Pancreas (tissue), 10 donors: ENCODE measurements at places on chromosomes 2 and 18. TPM values are rescaled to one million over a fixed set of nuclear protein-coding genes. Genes with fewer than 3 reads are reported as not detected.

GRCh38 chr2:23480957-23481797 lies 96.2 kb downstream of the KLHL29 start:
- no peaks in the 10 kb centered on the region for H3K4me1 ChIP-seq
- DNase-seq, result peak; percentile 55
- H3K4me3 ChIP-seq, result no peak overlapping the region
- no peaks in the 10 kb centered on the region for H3K27me3 ChIP-seq
- no peaks in the 10 kb centered on the region for H3K36me3 ChIP-seq
- peak overlapping the region; percentile 42 for H3K27ac ChIP-seq

DNA sequence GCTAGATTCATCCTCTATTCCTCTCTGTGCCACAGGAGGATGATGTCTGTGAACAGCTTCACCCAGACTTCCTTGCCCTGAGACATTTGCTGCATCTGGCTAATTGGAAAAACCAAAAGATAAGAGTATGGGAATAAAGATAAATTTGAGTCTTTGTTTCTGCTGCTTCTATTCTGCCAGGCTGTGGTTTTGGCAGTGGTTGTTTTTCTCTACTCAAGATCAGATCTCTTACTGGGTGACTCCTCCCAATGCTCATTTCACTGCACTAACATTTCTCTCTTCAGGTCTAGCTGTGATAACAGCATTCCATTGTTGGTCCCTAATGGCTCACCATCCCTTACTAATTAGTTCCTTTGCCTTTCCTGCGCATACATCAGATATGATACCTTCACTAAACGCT lies 89.5 kb downstream of the CALCRL start:
- no peaks in the 10 kb centered on the region for H3K27me3 ChIP-seq
- no peak for DNase-seq
- no peaks in the 10 kb centered on the region for H3K4me1 ChIP-seq
- no peak overlapping the region for H3K27ac ChIP-seq

GRCh38 chr18:54828281-54828881 lies at the start of gene RAB27B:
Gene RAB27B (plus strand): TSS chr18:54828477. CDS start chr18:54877586, 49,109 bp downstream.
- no peaks in the 10 kb centered on the region for H3K27me3 ChIP-seq
- no peaks in the 10 kb centered on the region for H3K36me3 ChIP-seq
- H3K4me3 ChIP-seq, result peak within 1 kb of the TSS; percentile 67
- DNase-seq, result peak; percentile 84

DNA sequence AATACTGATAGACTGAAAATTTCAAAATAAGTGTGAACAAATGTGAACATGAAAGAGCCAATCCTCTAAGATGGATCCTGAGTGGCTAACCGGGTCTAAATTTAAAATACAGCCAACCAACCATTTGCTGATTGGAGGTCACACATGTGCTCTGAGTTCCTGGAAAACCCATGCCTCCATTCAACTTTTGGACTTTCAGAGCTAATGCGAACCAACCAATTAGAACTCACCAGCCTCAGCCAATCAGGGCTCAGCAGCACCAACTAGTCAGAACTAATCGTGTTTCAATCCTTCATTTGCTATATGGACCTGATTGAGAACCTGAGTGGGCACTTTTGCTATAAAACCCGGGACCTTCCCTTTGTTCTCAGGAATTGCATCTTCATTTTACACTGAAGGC lies 111.5 kb downstream of the MEP1B start:
- DNase-seq, result no peak
- H3K36me3 ChIP-seq, result no peaks in the 10 kb centered on the region
- H3K27ac ChIP-seq, result no peak overlapping the region
- H3K27me3 ChIP-seq, result no peaks in the 10 kb centered on the region

- H3K36me3 ChIP-seq, result no peaks in the 10 kb centered on the region
- H3K4me1 ChIP-seq, result no peaks in the 10 kb centered on the region
- no peaks in the 10 kb centered on the region for H3K27me3 ChIP-seq
- no peak overlapping the region for H3K27ac ChIP-seq
- no peak for DNase-seq
- H3K4me3 ChIP-seq, result no peak overlapping the region
Observed at GRCh38 chr2:134628453-134628852, 90.3 kb downstream of the TMEM163 start.

DNA sequence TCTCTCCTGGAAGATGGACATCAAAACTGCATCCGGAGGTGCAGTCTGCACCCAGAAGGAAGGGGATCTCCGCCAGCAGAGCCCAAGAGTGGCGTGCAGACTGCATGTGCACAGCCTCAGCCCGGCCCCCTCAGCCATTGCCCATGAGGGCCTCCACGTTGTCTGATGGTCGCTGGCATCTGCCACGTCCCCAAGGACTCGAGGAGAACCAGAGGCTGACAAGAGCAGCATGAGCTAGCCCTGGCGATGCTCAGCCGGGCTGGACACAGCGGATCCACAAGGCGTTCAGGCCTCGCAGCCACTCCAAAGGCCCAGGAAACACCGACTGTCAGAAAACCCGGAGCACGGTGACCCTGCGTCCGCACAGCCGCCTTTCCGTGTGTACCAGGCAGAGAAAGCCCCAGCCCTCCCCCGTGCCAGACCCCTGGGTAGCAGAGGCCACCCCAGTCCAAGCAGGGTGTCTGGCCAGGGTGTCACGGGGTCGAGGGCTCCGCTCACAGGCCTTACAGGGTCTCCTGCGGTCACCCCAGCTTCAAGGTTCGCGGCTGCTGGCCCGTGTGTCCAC lies 48.3 kb downstream of the SLC66A2 start:
- no peak for DNase-seq
- no peaks in the 10 kb centered on the region for H3K4me1 ChIP-seq
- no peak overlapping the region for H3K4me3 ChIP-seq

DNA sequence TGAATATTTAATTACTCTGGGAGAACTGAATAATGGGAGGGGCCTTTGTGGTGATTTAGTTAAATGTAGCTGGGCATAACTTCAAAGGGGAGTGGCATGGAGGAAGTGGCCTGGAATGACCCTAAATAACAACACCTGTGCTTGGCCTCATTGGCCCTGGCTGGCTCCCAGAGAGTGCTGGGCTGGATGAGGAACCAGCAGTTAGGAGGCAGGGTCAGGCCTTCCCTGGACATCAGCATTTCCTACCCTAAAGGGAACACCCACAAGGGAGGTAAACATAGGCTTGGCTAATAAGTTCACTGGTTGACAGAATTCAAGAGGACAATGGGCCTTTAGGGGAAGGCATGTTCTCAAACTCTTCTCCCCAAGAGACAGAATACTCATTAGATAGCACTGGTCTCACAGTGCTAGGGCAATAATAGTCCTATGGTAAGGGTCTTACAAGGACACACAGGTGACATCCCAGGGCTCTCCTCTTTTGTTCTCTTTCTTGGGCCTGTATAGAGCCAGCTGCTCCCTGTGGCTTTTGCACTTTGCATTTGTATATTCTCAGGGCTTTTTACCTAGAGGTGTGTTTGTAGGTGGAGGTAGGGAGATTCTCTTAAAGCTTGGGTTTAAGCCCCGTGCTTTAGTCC lies 106.8 kb downstream of the ZNF519 start:
- no peaks in the 10 kb centered on the region for H3K27me3 ChIP-seq
- no peaks in the 10 kb centered on the region for H3K4me1 ChIP-seq
- H3K4me3 ChIP-seq, result no peak overlapping the region
- no peaks in the 10 kb centered on the region for H3K36me3 ChIP-seq
- H3K27ac ChIP-seq, result no peak overlapping the region

DNA sequence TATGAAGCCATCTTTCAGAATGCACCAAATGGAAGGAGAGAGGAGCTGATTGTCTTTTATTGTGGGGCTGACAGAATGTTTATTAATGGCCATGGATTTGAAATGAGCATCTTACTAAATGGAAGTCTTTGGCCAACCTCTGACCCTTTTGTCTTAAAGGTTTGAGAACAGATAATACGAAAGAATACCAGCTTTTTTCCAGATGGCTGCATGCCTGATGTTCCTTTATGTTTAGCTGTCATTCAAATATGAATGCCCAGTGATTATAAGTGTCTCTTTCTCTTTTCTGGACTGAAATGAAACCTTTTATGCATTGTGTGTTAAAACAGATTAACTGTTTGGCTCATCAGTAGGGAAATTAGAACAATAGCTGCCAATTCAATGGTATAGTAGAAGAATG lies 46.0 kb downstream of the PARD3B start:
- no peak for DNase-seq
- no peaks in the 10 kb centered on the region for H3K27me3 ChIP-seq
- H3K4me1 ChIP-seq, result no peaks in the 10 kb centered on the region
- no peak overlapping the region for H3K27ac ChIP-seq

Gene EVX2
- polyA plus RNA-seq, result 0.02 TPM
